Left renal pelvis (tissue), 4 donors: ENCODE measurements at places on chromosomes 1 and 21.

- DNase-seq, result no peak
These were observed 109.2 kb downstream of the TOMM20 start for GRCh38 chr1:235019471-235019870.

DNA sequence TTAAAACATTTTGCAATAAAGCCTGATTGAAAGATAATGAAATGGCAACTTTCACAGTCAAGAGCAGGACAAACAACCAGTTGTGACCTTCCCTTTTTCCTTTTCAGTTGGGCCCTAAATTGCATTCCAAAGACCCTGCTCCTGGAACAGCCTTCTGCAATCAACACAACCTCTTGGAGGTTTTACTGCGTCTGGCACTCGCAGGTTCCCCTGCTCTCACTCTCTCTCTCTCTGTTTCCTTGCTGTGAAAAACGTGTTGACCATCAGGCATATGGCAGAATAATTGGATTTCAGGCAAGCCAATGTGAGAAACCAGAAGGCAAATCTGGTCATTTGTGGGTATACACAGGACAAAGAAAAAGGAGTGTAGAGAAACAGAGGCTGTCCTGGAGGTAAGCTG, 23.2 kb downstream of the SLC44A5 start:
- no peak for DNase-seq

GRCh38 chr1:26991310-26992116, 2.0 kb upstream of the TRNP1 start:
- no peak for DNase-seq

DNA sequence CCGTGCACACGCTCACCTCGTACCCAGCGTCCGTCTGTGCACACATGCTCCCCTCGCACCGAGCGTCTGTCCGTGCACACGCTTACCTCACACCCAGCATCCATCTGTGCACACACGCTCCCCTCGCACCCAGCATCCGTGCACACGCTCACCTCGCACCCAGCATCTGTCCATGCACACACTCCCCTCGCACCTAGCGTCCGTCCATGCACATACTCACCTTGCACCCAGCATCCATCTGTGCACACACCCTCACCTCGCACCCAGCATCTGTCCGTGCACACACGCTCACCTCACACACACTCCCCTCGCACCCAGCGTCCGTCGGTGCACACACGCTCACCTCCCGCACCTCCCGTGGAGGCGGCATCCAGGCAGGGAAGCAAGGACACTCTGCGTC, 24.4 kb upstream of the COL18A1 start:
- DNase-seq, result no peak
